Heart left ventricle (tissue), 16 donors: ENCODE measurements at places on chromosomes 12 and 14. TPM values are rescaled to one million over a fixed set of nuclear protein-coding genes. Genes with fewer than 3 reads are reported as not detected.

GRCh38 chr12:52698651-52699340, 4.5 kb downstream of the KRT77 start:
- no peak for DNase-seq
- H3K27me3 ChIP-seq, result no peaks in the 10 kb centered on the region
- H3K4me1 ChIP-seq, result no peaks in the 10 kb centered on the region
- no peak overlapping the region for H3K27ac ChIP-seq
- no peaks in the 10 kb centered on the region for H3K36me3 ChIP-seq

Gene GPRC5A
- total RNA-seq, result 5.3 TPM

Gene NAA25
- total RNA-seq, result 22.3 TPM

Gene LRP1-AS
- not detected for total RNA-seq

Gene CLEC1A
- total RNA-seq, result 2.3 TPM

DNA sequence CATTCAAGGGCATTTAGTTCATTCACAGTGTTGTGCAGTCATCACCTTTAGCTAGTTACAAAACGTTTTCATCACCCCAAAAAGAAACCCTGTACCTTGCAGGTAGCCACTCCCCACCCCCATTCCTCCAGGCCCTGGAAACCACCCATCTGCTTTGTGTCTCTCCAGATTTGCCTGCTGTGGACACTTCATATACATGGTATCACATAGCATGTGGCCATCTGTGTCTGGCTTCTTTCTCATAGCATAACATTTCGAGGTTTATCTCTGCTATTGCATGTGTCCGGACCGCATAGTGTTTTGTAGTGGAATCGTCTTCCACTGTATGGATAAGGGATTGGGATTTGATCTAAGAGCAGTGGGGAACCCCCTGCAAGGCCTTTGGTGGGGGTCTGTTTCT, 143.1 kb downstream of the AACS start:
- DNase-seq, result no peak
- no peak overlapping the region for H3K4me3 ChIP-seq
- H3K27ac ChIP-seq, result no peak overlapping the region
- H3K27me3 ChIP-seq, result no peaks in the 10 kb centered on the region
- no peaks in the 10 kb centered on the region for H3K4me1 ChIP-seq

GRCh38 chr12:98606359-98606988, 13.0 kb downstream of the SLC25A3 start:
- H3K27me3 ChIP-seq, result no peaks in the 10 kb centered on the region
- no peaks in the 10 kb centered on the region for H3K4me1 ChIP-seq
- H3K36me3 ChIP-seq, result peaks cover 19% of the 10 kb centered on the region
- no peak for DNase-seq
